Activated T-cell treated with anti-CD3 and anti-CD28 coated beads for 1 hour (primary cell): ENCODE measurements at places on chromosomes 2 and 18.

- no peak for DNase-seq
These were observed 15.8 kb downstream of the C18orf63 start for GRCh38 chr18:74331404-74331803.

- no peak for DNase-seq
These were observed 134.5 kb downstream of the NEDD4L start for GRCh38 chr18:58178511-58178910.

DNA sequence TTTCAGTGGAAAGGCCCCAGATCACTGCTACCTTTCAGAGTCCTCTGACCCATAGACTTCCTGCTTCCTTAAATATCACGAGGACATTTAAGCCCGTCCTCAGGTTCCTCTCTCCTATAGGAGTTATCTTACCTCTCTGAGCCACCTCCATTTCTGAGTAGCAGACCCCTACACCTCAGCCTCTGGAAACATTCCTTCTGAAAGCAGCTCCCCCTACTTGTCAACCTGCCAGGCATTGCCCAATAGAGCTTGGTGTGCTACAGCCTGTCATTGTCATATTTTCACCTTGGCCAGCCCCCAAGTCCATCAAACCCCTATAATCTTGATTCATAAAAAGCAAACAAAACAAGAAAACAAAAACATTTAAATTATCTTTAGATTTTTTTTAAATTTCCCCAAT lies 717.9 kb upstream of the SLC8A1 start:
- DNase-seq, result no peak

DNA sequence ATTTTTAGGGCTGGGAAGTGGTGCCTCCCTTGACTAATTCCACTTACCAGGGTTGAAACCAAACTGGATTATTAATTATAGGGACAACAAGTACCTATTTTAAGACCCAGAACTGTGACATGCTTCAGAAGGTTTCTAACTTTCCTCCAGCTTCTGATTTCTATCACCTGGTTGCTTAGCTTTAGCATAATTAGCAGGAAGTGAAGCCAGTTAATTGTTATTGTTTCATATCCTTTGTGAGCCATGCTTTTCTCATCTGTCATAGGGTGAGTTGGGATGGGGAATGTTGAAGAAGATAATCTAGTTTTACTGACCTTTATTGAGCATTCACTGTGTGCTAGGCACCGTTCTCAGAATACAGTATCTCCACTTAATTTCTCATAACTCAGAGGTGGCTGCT lies 3.2 kb downstream of the YPEL5 start:
- DNase-seq, result no peak

- DNase-seq, result no peak
These were observed 440.5 kb downstream of the NUP35 start for GRCh38 chr2:183564726-183565125.

DNA sequence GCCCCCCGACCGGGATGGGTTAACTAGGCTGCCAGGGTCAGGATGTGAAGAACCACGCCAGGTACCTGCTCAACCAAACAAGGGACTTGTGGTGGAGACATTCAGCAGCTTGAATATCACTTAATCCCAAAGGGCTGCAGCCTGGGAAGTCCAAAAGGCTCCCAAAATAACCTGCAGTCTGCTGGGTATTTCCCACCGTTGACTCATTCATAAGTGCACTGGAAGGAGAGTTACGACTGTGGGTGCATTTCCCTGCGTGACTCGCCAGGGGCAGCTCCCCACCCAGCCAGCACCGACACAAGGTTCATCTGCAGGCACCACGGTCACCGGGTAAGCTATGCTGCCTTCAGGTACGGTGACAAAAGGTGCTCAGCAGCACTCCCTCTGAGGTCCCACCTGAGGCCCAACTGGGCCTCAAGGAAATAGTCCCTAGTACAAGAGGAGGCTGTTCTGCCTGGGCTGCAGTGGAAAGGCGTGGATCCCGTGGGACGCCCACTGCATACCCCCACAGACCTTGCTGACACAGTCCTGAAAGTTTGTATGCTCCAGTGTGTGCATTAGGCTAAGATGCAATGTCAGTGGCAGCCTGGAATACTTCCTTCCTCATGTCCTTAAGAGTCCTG lies 86.5 kb downstream of the UXS1 start:
- DNase-seq, result no peak

DNA sequence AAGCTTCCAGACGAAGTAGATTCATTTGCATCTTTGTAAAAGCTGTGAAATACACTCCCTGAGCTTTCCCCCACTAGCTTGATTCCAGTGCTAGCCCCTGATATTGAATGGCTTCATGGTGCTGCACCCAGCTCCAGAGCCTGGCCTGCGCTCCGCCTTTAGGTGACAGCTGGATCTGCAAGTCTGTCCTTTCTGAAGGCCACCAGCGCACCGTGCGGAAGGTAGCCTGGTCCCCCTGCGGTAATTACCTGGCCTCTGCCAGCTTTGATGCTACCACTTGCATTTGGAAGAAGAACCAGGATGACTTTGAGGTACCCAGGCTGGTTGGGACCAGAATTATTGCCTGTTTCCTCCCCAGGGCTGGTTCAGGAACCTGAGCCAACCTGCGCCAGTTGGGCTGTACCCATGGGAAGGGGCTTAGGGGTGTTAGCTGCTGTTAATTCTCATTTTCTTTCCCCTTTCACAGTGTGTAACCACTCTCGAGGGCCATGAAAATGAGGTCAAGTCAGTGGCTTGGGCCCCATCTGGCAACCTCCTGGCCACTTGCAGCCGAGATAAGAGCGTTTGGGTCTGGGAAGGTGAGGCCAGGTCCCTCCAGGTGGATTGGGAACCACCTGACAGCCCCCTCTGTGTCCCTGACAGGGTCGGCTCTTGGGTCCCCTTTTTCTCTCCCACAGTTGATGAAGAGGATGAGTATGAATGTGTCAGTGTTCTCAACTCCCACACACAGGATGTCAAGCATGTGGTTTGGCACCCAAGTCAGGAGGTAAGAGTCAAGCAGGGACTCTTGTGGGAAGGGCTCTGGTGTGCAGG lies 1.3 kb downstream of the CIAO1 start:
- peak; percentile 14 for DNase-seq

- no peak for DNase-seq
These were observed 1977.7 kb upstream of the LRRTM1 start for GRCh38 chr2:82282111-82282882.

DNA sequence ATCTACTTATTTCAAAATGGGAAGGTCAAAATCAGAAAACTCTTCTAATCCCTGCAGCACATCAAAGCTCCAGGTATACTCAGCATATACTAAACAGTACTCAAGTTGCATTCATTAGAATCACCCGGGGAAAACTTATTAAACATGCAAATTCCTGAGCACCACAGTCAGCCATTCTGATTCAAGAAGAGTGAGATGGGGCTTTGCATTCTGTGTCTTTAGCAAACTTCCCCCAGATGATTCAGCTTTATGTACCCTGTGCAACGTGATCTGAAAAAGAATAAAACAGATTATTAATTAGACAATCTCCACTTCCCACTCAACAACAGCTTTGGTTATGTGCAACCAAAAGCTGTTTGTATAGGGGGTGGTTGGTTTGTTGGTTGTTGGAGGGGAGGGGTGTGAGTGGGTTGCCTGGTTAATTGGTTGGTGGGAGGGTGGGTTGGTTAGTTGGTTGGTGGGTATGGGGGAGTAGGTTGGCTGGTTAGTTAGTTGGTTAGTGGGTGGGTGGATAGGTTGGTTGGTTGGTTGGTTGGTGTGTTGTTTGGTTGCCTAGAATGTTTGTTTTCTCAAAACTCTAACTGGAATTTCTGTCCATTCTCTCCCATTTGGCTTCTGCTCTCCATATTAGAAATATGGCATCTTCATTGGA lies 112.5 kb upstream of the AGAP1 start:
- no peak for DNase-seq

DNA sequence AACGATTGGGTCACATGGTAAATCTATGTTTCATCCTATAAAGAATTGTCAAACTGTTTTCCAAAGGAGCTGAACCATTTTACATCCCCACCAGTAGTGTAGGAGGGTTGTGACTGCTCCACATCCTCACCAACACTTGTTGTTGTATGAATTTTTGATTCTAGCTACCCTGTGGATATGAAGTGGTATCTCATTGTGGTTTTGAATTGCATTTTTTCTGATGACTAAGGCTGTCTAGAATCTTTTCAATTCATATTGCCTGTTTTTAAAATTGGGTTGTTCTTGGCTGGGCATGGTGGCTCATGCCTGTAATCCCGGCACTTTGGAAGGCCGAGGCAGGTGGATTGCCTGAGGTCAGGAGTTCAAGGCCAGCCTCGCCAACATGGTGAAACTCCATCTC lies 44.5 kb downstream of the TXNL1 start:
- DNase-seq, result no peak

DNA sequence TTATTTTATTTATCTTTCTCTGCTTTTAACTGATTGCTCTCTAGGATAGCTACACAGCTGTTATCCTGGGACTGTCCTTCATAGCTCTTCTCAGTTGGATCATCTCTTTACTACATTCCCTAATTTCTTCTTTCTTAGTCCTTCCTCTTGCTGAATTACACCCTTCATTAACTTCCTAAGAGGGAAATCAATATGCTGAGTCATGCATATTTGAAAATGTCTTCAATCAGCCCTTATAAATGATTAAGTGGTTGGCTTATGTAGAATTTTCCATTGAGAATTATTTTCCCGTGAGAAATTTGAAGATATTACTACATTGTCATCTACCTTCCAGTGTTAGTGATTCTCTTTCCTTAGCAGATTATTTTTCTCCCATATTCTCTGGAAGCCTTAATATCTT lies 214.2 kb downstream of the SOCS6 start:
- no peak for DNase-seq

DNA sequence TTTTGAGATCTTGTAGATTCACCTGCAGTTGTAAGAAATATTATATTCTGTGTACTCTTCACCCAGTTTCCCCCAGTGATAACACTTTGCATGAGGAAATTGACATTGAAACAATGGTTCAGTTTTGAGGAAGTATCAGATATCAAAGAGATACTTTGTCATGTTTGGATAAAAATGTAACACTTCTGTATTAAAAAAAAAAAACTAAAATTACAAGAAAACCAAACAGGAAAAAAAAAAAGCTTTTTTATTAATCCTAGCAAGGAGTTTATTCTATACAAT lies 204.0 kb downstream of the ARL4C start:
- no peak for DNase-seq

- no peak for DNase-seq
These were observed 36.2 kb downstream of the AMER3 start for GRCh38 chr2:130791617-130791939.

- DNase-seq, result no peak
These were observed 5.5 kb downstream of the BOK start for GRCh38 chr2:241563981-241564595.

GRCh38 chr18:36757991-36758390 lies 70.8 kb downstream of the TPGS2 start:
- DNase-seq, result no peak

- DNase-seq, result no peak
These were observed 28.2 kb downstream of the MYCN start for GRCh38 chr2:15968280-15969178.

DNA sequence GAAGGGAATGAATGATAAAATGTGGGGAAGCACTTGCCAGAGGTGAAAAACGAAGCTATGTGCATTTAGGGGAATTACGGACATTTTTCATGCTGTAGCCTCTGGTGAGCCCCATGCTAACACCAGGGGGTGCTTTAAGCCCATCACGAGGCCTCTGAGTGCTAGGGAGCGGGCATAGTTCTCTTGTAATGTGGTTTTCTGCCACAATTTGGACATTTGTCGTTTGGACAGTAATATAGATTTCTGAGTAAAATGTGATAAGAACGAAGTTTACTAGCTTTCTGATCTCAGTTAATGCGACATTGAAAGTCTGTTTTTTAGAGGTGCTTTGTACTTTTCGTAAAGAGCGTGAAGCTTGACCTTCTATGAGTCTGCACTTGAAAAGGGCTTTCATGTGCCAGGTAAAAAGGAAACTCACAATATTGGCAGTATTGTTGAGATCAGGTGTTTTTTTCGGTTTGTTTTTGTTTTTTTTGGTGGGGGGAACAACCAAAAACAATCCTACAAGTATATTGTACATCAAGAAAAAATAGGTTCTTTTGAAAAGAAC lies 50.6 kb downstream of the TRAF3IP1 start:
- peak; percentile 30 for DNase-seq

GRCh38 chr2:72438364-72438763 lies 290.7 kb upstream of the CYP26B1 start:
- no peak for DNase-seq
